ENCODE measurements at places on chromosomes 13 and 19.

- no peak for DNase-seq
Measured at GRCh38 chr19:4510435-4511255, 7.6 kb downstream of the PLIN4 start.

DNA sequence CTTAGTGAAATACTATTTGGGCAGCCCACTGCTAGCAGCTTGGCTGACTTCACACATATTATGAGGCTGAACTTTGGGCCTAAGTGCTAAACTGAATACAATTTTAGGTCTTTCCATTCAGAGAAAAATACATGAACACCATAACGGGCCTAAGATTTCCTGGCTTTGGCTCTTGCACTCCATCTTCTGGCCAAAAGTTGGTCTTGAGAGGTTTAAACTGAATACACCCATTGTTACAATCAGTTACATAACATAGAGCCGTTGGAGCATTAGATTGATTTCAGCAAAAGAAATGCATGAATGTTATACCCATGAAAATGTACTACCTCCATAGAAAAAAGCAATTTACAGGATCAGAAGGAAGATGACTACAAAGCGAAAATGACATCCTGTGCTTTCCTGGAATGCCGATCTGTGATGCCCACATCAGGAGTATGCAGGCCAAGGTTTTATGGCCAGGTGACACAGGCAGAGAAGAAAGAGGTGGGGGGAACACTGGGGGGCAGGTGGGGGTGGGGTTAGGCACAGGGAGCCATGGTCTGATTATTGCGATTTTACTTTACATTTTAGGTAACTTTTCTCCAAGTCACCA is 11.1 kb upstream of the SHISA2 start:
- DNase-seq, result peak; percentile 33

DNA sequence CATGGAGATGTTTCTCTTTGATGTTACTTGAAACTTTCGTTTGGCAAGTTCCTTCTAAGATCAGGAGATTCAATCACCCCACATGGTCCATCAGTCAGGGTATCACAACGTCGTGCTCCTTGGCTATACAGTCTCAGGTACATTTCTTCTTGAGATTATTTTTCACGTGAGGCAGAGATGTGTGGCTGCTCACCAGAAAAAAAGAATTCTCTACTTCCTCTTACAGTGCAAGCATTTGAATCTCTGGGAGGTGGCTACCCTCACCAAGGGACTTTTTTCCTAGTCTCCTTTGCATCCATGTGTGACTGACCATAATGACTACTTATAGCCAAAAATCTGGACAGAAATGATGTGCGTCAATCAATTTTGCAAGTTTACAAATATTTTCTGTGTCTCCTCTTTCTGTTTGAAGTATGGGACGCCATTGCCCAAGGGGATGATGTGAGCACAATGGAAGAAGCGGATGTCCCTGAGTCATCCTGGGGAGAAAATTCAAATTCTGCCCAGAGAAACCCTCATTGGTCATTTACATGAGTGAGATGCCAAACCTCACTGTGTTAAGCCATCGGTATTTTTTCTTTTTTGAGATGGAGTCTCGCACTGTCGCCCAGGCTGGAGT is 8.6 kb upstream of the LAIR2 start:
- DNase-seq, result no peak

- no peak for DNase-seq
Measured at GRCh38 chr13:23985060-23985459, 87.8 kb upstream of the C1QTNF9B start.

GRCh38 chr13:50840284-50840683 is 3.2 kb downstream of the DLEU7 start:
- no peak for DNase-seq

GRCh38 chr19:11324079-11324661 is 15.3 kb downstream of the RAB3D start:
- peak; percentile 55 for DNase-seq

DNA sequence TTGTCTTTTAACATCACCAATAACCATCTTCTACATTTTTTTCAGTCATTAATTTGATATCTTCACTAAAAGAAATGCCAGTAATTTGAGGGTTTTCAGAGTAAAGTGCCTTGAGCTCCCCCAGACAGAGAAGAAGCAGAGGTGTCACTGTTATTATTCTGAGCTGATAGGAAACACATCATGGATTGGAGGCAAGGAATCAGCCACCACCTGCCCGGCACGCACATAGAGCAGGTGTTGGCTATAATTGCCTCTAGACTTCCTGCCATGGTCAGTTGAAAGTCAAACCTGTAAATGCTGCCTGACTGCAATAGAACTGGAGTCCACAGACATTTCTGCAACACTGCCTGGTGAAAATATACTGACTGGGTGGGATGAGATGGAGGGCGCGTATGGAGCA is 776.6 kb downstream of the UQCRFS1 start:
- no peak for DNase-seq

DNA sequence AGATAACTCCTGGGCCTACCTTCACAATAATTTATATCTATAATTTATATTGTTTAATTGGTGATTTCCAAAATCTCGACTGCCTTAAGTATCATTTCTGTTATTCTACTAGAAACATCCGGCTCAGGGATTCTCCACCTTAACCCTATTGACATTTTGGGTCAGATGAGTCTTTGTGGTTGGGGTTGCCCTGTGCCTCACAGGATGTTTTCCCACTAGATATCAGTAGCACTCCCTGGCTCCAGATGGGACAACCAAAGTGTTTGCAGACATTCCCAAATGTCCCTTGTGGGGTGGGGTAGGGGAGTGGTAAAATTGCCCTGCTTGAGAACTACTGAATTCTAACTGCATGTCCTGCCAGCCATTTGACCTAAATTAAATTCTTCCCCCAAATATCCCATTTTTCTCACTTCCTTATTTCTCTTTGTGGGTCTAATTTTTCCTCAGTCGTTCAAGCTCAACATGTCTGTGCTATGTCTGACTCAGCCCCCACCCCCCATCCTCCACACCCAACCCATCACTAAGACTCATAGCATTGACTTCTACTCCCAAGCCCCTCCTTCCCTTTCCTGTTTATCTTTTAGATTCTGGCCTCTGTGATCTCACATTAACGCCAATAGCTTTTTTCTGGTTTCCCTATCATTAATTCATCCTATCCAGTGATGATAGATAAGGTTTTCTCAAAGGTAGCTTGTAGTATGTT is 545.1 kb downstream of the EFNB2 start:
- no peak for DNase-seq

DNA sequence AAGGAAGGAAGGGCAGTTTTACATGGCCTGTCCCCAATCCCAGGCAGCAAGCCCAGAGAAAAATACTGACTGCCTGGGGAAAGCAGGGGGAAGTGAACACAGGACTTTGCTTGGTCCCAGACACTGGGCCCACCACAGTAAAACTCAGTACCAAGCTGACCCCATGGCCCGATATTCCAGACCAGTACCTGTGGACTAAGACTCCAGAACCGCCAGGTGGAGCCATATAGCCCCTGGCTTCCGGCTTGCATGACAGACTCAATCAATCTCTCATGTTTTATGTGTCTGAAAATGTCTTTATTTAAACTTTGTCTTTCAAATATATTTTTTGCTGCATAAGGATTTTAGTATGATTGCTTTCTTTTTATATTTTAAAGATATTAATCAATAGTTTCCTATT is 767.9 kb upstream of the SLITRK6 start:
- no peak for DNase-seq

- DNase-seq, result no peak
Measured at GRCh38 chr19:33386361-33386858, 12.9 kb downstream of the CEBPG start.

GRCh38 chr19:12484011-12484370 is 625 bp downstream of the ZNF709 start:
- DNase-seq, result no peak

- no peak for DNase-seq
Measured at GRCh38 chr19:57813919-57814504, 701 bp downstream of the ZNF552 start.

DNA sequence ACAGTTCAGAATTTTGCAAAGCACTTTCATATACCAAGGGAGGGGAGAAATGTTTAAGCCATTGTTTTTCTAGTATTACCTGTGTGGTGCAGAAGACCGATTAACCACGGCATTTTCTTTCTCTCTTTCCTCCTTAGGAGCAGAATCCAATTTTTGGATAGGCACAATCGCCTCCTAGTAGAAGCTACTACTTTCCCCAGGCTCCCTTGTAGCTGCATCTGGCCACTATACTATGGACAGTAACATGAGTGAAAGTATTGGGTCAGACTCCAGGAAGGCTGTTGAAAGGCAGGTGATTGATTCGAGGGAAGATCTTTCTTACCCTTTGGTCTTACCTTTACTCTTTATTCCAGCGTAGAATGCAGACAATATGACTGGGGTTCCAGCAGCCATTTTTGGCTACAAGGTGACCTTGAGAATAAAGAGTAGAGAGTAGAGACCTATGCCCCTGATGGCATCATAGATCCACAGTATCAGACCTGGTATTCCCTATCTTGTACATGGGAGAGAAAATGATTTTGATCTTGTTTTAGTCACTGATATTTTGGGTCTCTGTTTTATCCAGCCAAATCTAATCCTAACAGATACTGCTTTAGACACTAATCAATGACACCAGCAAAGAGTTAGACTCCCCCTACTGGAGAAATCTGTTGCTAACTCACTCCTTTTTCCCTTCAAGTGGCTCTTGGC is 77.0 kb downstream of the LRRC63 start:
- DNase-seq, result peak; percentile 79

DNA sequence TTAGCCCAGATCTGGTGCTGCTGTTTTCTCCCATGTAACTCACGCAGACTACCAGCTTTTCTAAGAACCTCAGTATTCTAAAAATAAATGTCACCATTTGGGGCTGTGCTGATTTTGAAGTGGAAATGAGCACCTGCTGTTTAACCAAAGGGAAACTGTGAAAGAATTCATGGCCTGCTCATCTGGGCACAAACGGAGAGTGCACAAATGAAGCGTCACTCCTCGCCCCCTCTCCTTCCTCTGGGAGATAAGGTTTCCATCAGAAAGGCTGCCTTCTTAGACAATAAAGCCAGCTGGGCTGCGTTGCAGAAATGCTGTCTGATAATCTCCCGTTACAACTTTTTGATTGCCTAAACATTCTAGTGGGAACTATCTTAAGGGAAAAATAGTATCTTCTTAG is 73.7 kb upstream of the SLC15A1 start:
- no peak for DNase-seq

GRCh38 chr13:28753946-28754345 is 35.2 kb upstream of the SLC46A3 start:
- no peak for DNase-seq

DNA sequence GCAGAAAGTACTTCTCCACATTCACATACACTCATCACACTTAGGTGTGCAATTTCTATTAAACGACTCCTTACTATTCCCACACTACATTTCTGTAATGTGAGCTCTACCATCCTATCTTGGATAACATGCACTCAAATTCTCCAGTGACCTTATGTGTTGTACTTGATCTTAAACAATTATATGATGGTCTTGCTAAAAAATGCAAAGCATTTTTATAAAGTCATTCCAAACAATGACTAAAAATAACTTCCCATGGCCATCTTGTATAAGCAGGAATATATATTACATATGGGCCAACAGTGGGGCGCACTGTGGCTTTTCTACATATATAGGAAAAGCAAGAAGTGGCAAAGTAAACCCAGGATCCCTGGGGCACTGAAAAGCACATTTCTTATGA is 155.5 kb downstream of the FLT1 start:
- no peak for DNase-seq

DNA sequence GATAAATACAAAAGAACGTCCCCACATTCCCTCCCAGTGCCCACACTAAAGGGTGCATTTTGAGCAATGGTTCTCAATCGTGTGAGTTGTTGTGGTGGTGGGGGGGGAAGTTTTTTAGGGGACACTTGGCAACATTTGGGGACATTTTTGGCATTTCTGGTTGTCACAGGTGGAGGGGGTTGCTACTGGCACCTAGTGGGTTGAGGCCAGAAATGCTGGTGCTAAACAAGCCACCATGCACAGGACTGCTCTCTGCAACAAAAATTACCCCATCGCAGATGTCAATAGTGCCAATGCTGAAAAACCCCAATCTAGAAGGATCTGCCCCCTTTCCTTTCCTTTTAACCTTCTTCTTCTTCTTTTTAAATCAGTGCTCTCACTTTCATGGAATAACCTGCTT is 453.3 kb downstream of the TSHZ3 start:
- DNase-seq, result no peak

DNA sequence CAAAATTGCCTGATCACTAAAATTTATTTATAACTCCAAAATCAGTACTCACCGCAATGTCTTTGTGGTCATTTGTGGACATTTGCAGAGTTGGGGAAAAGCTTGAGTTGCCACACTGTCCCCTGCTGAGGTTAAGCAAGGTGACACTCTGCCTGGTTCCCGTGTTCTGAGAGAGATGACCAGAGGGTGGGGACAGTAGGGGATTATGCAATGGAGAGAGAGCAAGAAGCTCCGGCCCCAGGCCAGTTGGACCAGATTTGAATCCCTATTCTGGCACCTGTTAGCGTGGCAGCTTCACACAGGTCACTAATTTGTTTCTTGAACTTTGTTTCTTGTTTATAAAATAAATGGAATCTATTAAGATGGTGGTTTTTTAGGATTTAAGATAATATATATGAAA is 17.8 kb downstream of the ERCC5 start:
- DNase-seq, result no peak

DNA sequence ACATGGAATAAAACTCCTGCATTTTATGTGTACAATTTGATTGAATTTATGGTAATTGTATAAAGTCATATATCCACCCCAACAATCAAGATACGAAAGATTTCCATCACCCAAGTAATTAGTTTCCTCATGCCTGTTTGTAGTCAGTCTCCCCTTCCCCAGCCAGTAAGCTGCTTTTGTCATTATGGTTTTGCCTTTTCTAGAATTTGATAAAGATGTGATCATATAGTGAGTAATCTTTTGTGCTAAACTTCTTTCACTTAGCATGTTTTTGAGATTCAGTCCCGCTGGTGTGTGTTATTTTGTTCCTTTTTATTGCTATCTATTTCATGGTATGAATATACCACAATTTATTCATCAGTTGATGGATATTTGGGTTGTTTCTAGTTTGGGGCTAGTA is 16.0 kb downstream of the ITM2B start:
- no peak for DNase-seq
